ENCODE measurements at places on chromosomes 12 and 14. TPM values are rescaled to one million over a fixed set of nuclear protein-coding genes. Genes with fewer than 3 reads are reported as not detected.
A peak's percentile ranks its signal among the peaks of the same experiment; 100 is the strongest.

Gene KRT6C
- total RNA-seq = not detected

Gene FKBP3
- 67.1 TPM for total RNA-seq

Gene KCNK10
- total RNA-seq = not detected

- no peak overlapping the region for H3K4me3 ChIP-seq
- peak overlapping the region; percentile 47 for H3K27ac ChIP-seq
- peaks cover 12% of the 10 kb centered on the region for H3K4me1 ChIP-seq
- peak; percentile 70 for DNase-seq
- H3K36me3 ChIP-seq = no peaks in the 10 kb centered on the region
- H3K27me3 ChIP-seq = no peaks in the 10 kb centered on the region
Measured at GRCh38 chr12:57452937-57453509, 2.1 kb upstream of the INHBE start.

DNA sequence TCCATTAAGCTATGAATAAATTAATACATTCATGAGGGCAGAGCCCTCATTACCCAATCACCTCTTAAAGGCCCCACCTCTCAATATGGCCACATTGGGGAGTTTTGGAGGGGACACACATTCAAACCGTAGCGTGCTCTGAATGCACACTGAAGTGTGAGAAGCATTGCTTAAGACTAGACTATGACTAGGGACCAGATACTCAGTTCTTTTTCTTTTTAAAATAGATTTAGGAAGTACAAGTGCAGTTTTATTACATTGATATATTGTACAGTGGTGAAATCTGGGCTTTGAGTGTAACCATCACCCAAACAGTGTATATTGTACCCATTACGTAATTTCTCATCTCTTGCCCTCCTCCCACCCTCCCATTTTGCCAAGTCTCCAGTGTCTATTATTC, 21.0 kb upstream of the JDP2 start:
- H3K36me3 ChIP-seq = no peaks in the 10 kb centered on the region
- no peak for DNase-seq
- H3K27me3 ChIP-seq = peaks cover 4% of the 10 kb centered on the region
- H3K27ac ChIP-seq = no peak overlapping the region
- H3K4me3 ChIP-seq = no peak overlapping the region
- H3K4me1 ChIP-seq = no peaks in the 10 kb centered on the region

GRCh38 chr12:104494137-104494792, 37.5 kb downstream of the CHST11 start:
- H3K4me3 ChIP-seq = peak overlapping the region; percentile 77
- peaks cover 73% of the 10 kb centered on the region for H3K4me1 ChIP-seq
- peak overlapping the region; percentile 90 for H3K27ac ChIP-seq
- H3K27me3 ChIP-seq = no peaks in the 10 kb centered on the region
- H3K36me3 ChIP-seq = peaks cover 37% of the 10 kb centered on the region
- DNase-seq = no peak

DNA sequence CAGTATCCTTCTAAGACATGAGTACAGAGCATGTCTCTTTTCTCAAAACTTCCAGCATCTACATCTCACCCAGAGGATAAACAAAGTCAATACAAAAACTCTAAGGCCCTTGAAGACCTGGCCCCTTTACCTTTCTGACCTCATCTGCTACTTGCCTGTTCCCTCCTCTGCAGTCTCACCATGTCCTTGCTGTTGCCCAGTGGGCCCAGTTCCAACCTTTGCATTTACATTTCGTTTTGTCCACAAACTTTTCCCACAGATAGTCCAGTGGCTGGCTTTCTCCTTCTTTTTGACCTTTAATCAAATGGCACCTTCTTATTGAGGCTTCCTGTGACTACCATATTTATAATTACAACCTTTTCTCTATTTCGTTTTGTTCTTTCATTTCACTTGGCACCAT, 1.6 kb downstream of the IRAK4 start:
- H3K4me1 ChIP-seq = peaks cover 48% of the 10 kb centered on the region
- peaks cover 42% of the 10 kb centered on the region for H3K36me3 ChIP-seq
- no peak for DNase-seq
- peak overlapping the region; percentile 99 for H3K27ac ChIP-seq
- H3K4me3 ChIP-seq = peak overlapping the region; percentile 98

- H3K27me3 ChIP-seq = peaks cover 2% of the 10 kb centered on the region
- no peak overlapping the region for H3K27ac ChIP-seq
- DNase-seq = no peak
- no peaks in the 10 kb centered on the region for H3K36me3 ChIP-seq
- no peaks in the 10 kb centered on the region for H3K4me1 ChIP-seq
Measured at GRCh38 chr12:131025234-131025633, 71.5 kb downstream of the ADGRD1 start.

- no peak for DNase-seq
- H3K36me3 ChIP-seq = peaks cover 7% of the 10 kb centered on the region
- peaks cover 31% of the 10 kb centered on the region for H3K27me3 ChIP-seq
- no peak overlapping the region for H3K27ac ChIP-seq
Measured at GRCh38 chr12:93589081-93589480, 16.6 kb downstream of the SOCS2 start.

DNA sequence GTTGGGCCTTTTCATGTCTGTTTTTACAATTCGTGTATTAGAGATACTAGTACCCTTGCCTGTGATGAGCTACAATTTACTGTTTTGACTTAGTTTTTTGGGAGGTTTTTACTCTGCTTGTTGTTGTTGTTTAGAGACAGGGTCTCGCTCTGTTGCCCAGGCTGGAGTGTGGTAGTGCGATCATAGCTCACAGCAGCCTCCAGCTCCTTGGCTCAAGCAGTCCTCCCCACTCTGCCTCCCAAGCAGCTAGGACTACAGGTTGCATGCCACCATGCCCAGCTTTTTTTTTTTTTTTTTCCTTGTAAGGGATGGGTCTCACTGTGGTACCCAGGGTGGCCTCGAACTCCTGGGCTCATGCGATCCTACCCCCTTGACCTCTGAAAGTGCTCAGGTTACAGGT, 52.0 kb upstream of the DIP2B start:
- peaks cover 2% of the 10 kb centered on the region for H3K4me1 ChIP-seq
- no peak overlapping the region for H3K4me3 ChIP-seq
- no peak for DNase-seq

GRCh38 chr12:93090731-93091172, 161.7 kb upstream of the EEA1 start:
- H3K4me1 ChIP-seq = peaks cover 22% of the 10 kb centered on the region
- no peaks in the 10 kb centered on the region for H3K36me3 ChIP-seq
- no peak overlapping the region for H3K4me3 ChIP-seq
- DNase-seq = no peak
- H3K27me3 ChIP-seq = peaks cover 3% of the 10 kb centered on the region

Measured in activated naive CD8-positive, alpha-beta T cell treated with anti-CD3 and anti-CD28 coated beads, Interleukin-2, amount 10 ng/mL, durations not matched to agents 7 days and 5 days (primary cell).